Stimulated activated CD4-positive, alpha-beta T cell treated with anti-CD3 and anti-CD28 coated beads, Interleukin-1b, Interleukin-23, amount 100 ng/mL, for 1 hour (primary cell): ENCODE measurements at places on chromosomes 5 and 9.

- DNase-seq = peak; percentile 67
These were observed 17.8 kb upstream of the DPM2 start for GRCh38 chr9:127955294-127956015.

GRCh38 chr5:178215280-178216002 is 11.1 kb downstream of the HNRNPAB start:
- no peak for DNase-seq

DNA sequence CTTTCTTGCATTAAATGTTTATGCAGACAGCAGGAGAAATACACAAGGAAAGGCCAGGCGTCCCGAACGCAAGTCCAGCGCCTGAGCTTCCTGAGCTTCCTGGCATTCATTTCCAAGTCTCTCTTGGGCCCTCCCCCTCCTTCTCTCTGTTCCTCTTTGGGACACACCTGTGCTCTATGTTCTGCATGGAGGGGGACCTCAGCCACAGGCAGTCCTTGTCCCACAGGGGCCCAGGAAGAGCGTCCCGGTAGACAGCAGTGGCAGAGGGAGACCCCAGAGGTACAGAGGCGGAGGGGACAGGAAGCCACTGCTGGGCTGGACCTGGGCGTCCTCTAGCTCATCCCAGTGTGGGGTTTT is 221.3 kb downstream of the C9orf50 start:
- DNase-seq = no peak

- no peak for DNase-seq
These were observed 147.6 kb downstream of the AUH start for GRCh38 chr9:91214086-91214485.

GRCh38 chr5:88895681-88896501 is 12.9 kb upstream of the MEF2C start:
- no peak for DNase-seq

DNA sequence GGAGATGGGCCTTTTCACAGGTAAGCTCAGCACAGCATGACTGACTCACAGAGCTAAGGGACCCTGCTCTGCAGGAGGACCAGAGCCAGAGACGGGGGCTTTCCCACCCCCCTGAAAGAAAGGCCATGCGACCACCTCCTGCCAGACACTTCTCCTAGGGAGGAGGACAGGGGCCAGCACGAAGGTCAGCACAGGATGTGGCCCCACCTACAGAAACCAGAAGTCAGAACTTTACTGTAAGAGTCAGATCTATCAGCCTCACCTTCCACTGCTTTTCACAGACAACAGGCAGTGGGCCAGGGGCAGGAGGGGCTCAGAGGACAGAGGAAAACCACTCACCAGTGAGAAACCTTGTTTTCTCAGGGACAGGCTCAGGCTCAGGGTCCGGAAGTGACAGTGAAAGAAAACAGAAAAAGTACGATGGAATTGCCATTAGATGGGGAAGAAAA is 37.9 kb downstream of the CCNJL start:
- DNase-seq = no peak

- no peak for DNase-seq
These were observed 1770.8 kb upstream of the CDH9 start for GRCh38 chr5:28808967-28809810.

GRCh38 chr5:92912283-92912682 is 668.7 kb downstream of the NR2F1-AS1 start:
- no peak for DNase-seq
